ENCODE measurements at places on chromosomes 13 and 19.

DNA sequence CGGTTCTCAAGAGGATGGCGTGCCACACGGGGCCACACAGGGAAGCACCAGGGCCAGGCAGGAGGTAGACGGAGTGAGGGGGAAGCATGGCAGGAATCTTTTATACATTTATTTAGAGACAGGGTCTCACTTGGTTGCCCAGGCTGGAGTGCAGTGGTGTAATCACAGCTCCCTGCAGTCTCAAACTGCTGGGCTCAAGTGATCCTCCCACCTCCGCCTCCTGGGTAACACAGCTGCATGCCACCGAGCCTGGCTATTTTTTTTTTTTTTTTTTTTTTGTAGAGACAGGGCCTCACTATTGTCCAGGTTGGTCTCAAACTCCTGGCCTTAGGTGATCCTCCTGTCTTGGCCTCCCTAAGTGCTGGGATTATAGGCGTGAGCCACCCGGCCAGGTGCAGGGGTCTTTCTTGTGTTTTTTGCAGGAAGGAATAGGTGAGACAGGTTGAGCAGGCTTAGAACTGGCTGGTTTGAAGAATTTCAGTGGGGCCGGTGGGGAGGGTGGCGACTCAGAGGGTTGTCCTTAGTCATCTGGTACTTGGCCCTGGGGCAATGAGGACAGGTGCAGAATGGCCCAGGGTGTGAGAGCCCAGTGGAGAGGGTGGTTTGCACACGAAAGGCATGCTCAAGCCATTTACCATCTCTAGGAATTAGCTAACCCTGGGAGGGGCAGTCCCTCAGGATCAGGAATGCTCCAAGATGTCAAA lies 7.6 kb downstream of the SSC5D start:
- DNase-seq: no peak

- DNase-seq: no peak
Measured at GRCh38 chr19:18839465-18840287, 7.9 kb downstream of the UPF1 start.

- DNase-seq: no peak
Measured at GRCh38 chr19:996051-996838, 4.0 kb upstream of the GRIN3B start.

DNA sequence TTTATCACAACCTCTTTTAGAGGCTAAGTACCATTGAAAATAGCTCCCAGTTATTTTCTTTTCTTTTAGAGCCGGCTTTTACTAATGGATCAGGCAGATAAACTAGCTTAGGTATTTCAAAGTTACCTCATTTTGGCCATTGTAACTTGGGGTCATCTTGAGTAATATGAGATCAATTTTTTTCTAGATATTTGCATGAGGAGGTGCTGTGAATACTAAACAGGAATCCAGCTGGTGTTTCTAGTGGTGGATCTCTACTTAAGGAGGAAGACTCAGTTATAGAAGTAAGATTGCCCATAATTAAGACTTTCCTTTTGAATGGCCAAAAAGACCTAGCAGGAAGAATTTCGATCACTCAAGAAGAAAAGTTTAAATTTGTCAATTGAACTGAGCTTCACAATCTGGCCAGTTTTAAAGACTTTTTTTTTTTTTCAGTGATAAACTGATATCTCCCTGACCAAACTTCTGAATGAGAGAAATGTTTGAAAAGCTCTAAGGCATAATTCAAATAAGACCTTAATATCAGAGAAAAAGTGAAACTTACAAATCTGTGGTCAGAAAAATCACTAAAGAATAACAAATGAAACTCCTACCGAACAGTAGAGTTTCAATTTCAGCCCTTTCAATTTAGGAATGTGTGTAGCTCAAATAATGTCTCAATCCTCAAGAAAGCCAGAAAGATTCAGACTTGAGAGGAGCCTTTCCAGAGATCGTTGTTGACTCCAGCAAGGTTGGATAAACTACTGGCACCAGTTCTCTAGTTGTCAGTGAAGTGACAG lies 11.6 kb upstream of the NAA16 start:
- DNase-seq: no peak

GRCh38 chr13:24670174-24670573 lies 10.0 kb upstream of the ATP12A start:
- no peak for DNase-seq

- DNase-seq: no peak
Measured at GRCh38 chr13:113275387-113275786, 21.7 kb upstream of the LAMP1 start.

- DNase-seq: no peak
Measured at GRCh38 chr13:75932636-75933035, 296.5 kb downstream of the LMO7 start.

- no peak for DNase-seq
Measured at GRCh38 chr19:5844456-5845433, 5.2 kb upstream of the FUT6 start.

DNA sequence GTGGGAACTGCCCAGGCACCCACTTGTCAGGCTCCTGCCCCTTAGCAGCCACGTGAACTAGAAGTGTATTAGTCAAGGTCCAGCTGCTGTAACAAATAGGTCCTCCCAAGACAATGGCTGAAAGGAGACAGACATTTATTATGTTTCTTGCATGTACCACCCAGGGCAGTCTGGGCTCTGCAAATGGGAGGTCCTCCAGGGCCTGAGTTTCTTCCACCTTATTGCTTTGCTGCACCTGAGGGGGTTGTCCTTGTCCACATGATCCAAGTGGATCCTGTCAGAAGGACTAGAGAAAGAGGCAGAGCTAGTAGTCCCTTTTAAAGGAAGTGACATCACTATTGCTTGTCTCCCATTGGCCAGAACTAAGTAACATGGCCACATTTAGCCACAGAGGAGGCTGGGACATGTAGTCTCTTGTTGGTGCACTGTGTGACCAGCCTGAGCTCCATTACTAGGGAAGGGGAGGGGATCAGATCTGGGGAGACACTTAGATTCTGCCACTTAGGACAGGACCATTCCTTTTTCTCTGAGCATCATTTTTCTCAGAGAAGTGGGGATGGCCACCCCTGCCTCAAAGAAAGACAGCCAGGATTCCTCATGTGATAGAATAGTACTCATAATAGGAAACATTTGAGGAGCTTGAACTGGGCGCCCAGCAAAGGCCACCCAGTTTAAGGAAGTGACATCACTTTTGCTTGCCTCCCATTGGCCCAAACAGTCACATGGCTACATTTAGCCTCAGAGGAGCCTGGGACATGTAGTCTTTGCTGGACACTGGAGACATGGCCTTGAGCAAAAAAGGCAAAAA lies 15.1 kb downstream of the CC2D1A start:
- DNase-seq: no peak

DNA sequence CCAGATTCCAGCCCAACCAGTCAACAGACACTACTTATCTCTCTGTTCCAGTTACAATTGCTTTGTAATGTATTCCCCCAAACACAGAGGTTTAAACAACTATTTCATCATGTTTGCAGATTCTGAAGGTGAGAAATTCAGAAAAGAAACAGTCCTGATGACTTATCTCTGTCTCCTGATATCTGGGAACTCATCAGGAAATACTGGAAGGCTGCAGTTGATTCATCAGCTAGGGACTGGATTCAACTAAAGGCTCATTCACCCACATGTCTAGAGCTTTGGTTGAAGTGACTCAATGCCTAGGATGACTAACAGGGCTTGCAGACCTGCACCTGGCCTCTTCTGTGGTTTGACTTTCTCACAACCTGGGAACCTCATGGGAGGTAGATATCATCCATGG lies 56.6 kb upstream of the GPC6 start:
- DNase-seq: no peak

DNA sequence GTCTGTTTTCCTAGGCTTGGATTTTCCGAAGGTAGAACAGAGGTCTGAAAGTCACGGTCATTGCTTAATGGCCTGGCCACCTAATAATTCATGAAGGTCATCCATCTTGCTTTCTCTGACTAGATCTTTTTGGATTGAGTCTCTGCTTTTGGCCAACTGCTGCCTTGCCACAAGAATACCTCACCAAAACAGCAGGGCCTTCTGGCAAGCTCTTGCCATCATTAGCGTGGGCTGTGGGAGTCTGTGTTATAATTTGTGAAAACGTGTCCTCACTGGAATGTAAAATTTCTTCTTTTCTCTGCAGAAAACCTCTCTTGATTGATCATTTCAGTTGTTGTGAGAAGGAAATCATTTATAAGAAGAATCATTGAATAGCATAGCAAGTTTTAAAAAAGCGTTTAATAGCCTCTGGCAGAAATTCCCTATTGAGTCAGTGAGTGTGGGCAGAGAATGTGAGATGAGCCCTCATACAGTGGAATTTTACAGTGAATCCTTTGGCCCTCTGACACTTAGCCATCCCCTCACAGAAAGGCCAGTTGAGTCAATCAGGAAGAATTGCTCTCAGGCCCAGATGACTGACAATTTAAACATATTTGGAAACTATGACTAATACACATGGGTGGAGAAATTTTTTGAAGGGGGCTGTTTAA lies 43.2 kb upstream of the ERICH6B start:
- no peak for DNase-seq

DNA sequence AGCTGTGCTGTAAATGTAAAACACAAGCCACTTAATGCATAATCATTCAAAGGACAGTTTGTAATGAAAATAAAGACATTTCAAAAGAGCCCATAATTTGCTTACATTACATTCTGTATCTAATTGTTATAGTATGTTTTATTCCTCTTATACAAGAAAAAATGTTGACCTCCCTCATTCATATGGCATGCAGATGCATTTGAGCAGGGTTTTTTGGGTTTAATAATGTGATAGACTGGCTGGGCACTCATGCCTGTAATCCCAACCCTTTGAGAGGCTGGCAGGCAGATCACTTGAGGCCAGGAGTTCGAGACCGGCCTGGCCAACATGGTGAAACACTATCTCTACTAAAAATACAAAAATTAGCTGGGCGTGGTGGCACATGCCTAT lies 11.6 kb upstream of the ARL11 start:
- no peak for DNase-seq

DNA sequence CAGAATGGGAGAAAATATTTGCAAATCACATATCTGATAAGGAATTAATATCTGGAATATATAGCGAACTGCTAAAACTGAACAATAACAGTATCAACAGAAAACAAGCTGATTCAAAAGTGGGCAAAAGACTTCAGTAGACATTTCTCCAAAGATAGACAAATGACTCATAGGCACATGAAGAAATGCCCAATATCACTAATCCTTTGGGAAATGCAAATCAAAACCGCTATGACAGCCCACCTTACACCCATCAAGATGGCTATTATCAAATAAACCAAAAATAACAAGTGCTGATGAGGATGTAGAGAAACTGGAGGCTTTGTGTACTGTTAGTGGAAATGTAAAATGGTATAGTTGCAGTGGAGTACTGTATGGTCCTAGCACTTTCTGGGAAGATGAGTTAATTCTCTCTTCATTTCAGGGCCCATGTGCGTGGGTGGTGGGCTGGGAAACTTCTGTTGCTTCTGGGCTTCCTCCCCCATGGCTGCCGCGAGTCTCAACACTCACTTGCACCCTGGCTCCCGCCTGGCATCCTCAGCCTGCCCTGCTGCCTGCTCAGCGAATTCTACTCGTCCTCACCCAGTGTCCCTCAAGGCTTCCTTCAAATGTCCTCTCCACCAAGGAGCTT lies 12.4 kb upstream of the GJA3 start:
- DNase-seq: no peak

DNA sequence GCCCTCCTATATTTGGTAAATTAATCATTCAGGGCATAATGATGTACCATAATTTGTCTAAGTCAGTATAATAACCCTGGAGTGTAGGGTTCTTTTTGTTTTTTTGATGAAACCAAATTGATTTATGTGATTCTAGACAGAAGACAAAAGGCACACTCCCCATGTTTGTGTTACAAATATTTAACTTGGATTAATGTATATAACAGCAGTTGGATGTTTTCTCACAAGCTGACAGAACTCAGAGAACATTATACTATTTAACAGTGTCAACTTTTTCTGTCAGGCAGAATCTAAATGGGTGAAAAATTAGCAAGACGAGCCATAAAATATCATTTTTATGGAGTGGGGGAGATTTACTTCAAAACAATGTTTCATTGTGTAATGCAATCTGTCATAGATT lies 15.2 kb downstream of the CBY2 start:
- no peak for DNase-seq

DNA sequence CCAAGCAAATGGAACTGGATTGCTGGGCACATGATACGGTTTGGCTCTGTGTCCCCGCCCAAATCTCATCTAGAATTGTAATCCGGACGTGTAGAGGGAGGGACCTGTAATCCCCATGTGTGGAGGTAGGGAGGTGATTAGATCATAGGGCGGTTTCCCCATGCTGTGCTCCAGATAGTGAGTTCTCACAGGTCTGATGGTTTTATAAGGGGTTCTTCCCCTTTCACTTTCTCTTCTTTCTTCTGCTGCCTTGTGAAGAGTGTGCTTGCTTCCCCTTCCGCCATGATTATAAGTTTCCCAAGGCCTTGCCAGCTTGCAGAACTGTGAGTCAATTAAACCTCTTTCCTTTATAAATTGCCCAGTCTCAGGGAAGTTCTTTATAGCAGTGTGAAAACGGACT lies 32.6 kb upstream of the MTIF3 start:
- no peak for DNase-seq

GRCh38 chr19:1725100-1726064 lies 27.9 kb upstream of the ONECUT3 start:
- DNase-seq: no peak

DNA sequence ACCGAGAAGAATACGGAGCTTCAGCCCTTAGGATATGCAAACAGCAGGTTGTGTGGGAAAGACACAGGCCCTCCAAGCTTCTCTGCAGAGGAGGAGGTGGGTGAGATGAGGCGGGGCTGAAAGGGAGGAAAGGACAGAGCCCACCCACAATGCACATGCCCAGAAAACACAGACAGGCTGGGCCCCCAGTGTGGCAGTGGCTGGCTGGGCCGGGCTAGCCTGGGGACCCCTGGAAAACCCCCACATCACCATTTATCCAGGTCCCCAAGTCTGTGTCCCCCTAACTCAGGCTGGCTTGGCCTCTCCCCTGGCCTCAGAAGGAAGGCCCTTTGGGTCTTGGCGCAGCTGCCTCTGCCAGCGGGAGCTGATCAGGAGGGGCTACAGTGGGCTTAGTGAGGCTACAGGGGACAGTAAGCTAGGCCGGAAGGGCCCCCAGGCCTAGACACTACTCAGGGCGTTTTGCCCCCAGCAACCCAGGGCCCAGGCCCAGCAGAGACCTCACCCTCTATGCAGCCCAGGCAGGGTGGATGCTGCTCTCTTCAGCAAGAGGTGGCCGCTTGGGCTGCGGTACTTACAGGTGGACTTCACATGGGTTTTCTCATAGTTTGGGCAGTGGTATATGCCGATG lies 119.5 kb downstream of the TUBA3C start:
- no peak for DNase-seq

- DNase-seq: no peak
Measured at GRCh38 chr19:53982001-53982451, 9.4 kb upstream of the CACNG6 start.

- no peak for DNase-seq
Measured at GRCh38 chr13:85544756-85545155, 254.5 kb downstream of the SLITRK6 start.

- DNase-seq: no peak
Measured at GRCh38 chr19:55256562-55257460, 2.0 kb downstream of the PPP6R1 start.
